SK-N-SH (cell line): ENCODE measurements at places on chromosomes 3 and 15.

- DNase-seq = peak; percentile 1
Observed at GRCh38 chr3:102390171-102390864, 44.5 kb upstream of the ZPLD1 start.

- no peak for DNase-seq
Observed at GRCh38 chr3:100533176-100533575, 40.8 kb downstream of the TMEM45A start.

GRCh38 chr3:128492671-128493569 lies at the start of gene GATA2:
TSS of gene GATA2 (minus strand) at chr3:128493201. CDS start at chr3:128487031, 6,170 bp downstream.
- DNase-seq = peak; percentile 92

- no peak for DNase-seq
Observed at GRCh38 chr3:41569632-41570305, 370.5 kb downstream of the CTNNB1 start.

GRCh38 chr3:143439817-143440216 lies 320.2 kb downstream of the CHST2 start:
- DNase-seq = no peak

GRCh38 chr3:59580996-59581395 lies 531.2 kb upstream of the CFAP20DC start:
- no peak for DNase-seq

DNA sequence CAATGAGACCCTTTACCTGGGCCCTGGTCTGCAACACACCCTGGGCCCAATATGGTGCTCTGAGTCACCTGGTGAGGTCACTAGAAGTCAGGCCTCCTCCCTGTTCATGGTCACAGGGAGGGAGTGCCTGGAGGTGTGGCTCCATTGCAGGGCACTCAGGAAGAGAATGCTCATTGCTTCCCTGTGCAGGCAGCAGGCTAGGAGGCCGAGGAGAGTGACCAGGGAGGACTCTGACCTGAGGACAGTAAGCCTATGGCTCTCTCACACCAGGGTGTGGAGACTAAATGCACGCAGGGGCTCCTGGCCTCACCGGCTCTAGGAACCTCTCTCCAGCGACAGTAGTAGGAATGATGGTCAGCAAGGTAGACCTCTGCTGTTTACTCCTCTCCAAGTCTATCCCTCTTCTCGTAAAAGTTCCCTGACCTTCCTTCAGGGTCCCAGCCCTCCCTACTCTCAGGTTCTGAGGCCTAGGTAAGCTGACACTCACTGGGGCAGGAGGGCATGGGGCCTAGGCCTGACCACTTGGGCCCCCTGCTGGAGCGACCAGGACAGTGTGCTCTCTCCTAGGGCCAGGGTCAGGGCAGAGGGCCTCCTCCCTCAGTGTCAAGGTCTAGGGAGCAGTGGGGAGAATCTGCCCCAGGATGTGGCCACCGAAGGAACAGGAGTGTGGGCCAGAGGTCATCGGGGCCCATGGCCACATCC lies 9.6 kb upstream of the SLCO2A1 start:
- no peak for DNase-seq

DNA sequence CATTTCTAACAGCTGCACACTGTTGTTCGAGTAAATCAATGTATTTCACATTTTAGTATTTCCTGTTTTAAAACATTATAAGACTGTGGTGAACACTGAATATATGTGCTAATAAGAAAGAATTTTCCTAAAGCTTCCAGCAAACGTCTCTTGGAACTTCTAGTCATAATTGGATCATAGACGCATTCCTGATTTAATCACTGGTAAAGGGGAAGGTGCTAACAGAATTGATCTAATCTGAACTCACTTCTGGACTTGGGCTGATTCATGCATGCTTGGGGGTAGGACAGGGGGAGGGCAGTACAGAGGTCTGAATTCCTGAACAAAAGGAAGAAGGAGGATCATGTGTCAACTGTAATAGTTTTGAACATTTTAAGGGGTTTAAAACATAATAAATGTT lies 7.3 kb upstream of the LEKR1 start:
- no peak for DNase-seq

- DNase-seq = no peak
Observed at GRCh38 chr3:190125436-190126068, 4.9 kb upstream of the P3H2 start.

GRCh38 chr3:115500795-115501194 lies 122.5 kb upstream of the GAP43 start:
- DNase-seq = peak; percentile 4

GRCh38 chr3:143924522-143925285 lies 46.9 kb upstream of the DIPK2A start:
- no peak for DNase-seq

DNA sequence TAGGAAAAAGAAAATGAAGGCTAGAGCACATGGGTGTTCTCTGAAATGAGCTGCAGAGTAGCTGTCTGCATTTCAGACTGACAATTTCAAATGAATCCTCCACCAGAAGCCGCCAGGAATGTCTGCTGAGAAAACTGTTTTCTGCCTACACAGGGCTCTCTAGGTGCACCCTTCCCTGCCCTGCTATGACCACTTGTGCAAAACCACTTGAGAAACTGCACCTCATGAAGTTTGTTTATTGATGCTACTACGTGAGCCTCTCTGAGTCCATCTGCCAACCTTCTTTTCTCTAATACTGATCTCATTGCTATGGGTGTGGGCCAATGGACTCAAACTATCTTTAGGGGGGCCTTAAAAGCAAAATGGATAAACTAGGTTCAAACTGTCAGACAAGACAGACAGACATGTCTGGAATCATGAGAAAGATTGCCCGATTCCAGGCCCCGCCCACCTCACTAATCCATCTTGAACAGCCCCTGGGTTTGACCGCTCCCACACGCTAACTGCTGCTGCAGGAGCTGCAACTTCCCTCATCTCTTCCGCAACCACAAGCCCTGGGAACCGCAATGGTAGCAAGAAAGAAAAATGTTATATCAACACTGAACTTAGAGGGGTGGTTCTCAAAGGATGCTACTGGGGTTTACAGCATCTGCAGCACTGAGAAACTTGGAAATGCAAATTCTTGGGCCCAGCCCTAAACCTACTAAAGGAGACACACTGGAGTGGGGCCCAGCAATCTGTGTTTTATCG lies 9.0 kb upstream of the CD47 start:
- DNase-seq = no peak

GRCh38 chr3:4008205-4008604 lies 209.0 kb downstream of the LRRN1 start:
- DNase-seq = no peak

GRCh38 chr3:41881233-41881821 lies 80.6 kb downstream of the ULK4 start:
- DNase-seq = peak; percentile 29

GRCh38 chr3:34696831-34697230 lies 898.4 kb downstream of the PDCD6IP start:
- DNase-seq = no peak

- DNase-seq = no peak
Observed at GRCh38 chr3:41267975-41268640, 68.8 kb downstream of the CTNNB1 start.

DNA sequence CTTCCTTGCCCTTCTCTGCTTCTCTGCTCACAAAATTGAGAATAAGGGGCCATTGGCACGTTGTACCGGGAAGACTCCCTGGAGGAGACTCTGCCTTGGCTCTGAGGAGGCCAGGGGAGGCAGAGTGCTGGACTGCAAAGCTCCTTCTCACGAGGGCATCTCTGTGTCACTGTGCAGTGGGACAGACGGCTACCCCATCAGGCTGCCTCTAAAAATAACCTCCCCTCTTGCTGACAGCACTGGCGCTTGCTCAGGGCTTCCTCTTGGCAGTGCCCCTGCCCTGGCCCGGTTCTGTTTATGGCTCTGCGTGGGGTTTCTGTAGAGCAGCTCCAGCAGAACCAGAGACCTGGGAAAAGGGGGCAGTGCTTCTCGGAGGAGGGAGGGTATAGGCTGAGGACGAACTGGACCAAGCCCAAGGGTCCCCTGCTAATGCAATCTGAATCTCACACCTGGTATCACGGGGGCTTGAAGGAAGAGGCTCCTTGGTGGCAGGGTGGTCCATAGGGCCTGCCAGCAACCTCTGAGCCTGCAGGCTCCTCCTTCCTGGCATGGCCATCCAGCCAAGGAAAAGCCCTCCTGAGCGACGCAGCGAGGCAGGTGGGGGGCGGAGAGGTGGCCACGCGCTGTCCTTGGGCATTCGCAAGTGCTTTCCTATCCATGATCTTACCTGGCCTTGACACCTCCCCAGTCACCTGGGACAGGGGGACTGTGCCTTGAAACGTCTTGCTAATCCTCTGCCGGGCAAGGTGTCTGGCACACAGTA lies 63.3 kb upstream of the TLE3 start:
- no peak for DNase-seq

DNA sequence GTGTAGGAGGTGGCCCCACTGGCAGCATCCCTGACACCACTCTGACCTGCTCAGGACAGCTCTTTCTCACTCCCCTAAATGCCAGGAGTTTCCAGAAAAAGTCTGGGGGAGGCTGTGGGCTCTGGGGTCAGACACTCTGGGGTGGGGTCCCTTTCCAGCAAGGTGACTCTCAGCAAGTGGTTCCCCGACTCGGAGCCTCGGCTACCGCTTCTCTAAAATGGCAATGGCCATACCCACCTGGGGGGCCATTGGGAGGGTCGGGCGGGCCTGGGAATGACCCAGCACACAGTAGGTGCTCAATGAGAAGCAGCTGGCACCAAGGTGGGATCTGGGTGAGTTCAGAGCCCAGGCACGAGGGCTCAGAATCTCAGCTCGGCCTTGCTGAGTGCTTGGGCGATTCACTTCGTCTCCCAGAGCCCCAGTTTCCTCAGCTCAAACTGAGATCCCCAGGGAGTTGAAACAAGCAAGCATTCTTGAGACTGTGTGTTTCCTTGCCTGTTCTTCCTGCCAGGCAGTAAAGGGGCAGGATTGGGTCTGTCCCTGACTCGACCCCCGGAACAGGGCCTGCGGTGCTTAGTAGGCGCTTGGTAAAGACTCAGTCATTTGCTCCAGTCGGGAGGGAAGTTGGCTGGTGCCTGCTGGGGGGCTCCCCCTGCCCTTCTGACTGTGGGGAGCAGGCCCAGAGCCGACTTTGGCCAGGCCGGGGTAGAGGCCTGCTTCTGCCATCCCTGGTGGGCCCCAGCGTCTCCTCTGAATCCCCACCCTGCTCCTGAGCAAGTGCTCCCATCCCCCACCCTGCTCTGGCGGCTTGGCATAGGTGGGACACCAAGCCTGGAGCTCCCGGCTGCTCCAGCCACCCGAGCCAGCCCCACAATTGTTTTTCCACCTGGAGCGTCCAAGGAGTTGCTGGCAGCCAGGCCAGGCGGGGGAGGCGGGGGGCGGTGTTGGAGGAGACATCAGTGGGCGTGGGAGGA lies 32.9 kb upstream of the FBLN2 start:
- DNase-seq = no peak

DNA sequence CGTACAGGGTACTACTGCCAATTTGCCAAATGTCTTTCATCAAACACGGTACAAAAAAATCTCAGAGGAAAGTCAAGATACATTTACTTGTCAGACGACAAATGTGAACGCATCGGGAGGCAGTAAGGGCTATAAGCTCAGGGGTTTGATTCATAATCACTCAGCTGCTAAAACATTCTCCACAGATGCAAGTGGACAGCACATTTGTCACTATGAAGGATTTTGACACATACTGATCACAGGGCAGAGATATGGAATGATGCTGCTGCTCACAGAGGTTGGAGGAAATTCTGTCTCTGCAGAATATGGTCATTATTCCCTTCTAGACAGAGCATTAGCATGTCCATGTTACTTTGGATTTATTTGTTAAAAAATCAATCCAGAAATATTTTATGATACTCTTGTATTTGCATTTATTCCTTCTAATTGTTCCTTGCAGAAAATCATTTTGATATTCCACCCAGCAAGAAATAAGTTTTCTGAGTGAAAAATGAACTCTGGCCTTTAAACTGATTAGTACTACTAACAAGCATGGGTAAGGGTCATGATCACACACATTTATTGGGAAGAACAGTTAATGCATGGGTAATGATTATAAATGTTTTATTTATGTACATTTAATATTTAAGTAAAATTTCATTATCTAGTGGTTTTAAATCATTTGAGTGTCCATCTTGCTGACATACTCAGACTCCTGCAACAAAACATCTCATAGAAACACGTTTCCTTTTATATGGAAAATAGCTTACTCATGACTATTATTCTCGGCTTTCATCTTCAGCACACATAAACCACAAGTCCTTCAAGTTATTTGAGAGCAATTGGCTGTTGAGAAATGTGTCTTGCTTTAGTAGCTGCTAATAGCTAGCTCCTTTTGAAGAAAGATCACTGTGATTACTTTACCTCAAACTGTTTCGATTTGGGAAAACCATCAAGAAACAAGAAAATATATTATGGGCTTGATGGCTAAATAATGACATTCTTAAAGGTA lies 559.3 kb downstream of the MECOM start:
- no peak for DNase-seq

DNA sequence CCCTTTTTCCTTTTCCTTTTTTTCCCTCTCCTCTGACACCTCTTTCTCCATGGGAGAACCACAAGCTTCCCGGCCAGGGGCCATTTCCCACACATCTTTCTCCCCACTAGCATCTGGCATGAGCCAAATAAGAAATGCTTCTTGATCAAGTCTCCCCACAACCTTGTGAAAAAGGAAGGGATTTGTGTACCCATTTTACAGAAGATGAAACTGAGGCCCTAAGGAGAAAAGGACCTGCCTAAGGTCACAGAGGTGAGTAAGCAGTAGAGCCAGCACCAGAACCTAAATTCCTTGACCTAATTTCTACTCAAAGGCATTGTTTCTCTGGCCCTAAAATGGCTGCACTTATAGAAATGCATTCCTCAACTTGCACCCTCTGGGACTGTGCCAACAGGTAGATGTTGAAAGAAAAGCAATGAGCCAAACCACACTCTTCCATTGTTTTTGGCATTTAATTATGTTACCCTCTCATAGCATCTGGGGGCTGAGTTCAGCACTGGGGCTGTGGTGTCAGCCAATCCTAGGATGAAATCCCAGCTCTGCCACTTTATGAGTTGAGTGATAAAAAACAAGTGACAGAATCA lies 81.7 kb upstream of the TLE3 start:
- DNase-seq = no peak

GRCh38 chr15:72313448-72313840 lies 6.5 kb downstream of the CELF6 start:
- no peak for DNase-seq

GRCh38 chr3:178777718-178778411 lies 241.6 kb downstream of the KCNMB2 start:
- no peak for DNase-seq

DNA sequence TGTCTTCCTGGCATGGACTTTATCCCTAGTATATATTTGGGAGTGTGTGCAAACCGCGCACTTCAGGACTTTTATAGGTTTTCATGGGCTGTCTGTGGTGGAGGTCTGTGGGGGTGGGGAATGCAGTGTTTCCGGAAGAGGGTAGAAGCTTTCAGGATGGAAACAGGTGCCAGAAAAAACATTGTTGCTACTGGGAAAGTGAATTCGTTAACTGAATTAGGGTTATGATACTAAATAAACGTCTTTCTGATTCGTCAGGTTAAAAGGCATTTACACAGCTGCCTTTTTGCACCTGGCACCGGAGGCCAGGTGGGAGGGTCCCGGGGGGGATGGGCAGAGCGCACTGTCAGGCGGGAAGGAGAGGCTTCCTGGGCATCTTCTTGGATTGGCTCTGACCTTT lies 62.1 kb downstream of the SLCO3A1 start:
- DNase-seq = no peak

GRCh38 chr3:182722907-182723306 lies 70.4 kb upstream of the ATP11B start:
- no peak for DNase-seq

GRCh38 chr3:39121621-39122020 lies 14.1 kb downstream of the TTC21A start:
- DNase-seq = no peak

- DNase-seq = peak; percentile 85
Observed at GRCh38 chr3:134249935-134250716, 533 bp downstream of the RYK start.
